Heart left ventricle (tissue), 16 donors: ENCODE measurements at places on chromosomes 5 and 9. TPM values are rescaled to one million over a fixed set of nuclear protein-coding genes. Genes with fewer than 3 reads are reported as not detected.

The RANBP3L gene
- polyA plus RNA-seq, result 0.14 TPM

DNA sequence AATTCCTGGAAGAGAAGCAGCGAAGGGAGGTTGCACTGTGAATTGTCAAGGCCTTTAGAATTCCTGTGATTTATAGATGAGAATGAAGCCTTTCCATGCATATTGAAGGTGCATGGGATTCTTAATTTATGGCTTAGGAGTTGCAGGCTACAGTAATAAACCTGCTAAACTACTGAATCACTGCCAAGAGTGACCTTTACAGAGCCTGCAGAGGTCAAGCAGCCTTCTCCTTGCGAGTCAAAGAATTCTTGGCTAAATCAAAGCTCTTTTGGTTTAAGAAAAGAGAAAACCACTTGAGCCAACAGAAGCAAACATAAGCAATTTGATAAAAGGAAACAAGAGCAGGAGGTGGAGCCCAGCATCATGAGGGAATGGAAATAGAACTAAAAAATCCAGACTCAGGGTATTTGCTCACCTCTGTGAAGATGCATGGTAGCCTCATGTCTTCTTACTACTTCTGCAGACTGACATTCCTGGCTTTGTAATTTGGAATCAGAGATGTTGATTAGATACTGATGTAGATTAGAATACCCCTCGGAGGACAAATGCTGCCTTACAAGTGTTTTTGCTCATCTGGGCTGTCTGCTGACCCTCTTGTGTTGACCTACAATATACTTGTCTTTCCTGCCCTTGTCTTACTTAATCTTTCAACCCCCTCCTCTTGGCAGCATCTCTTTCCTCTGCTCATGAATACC, 90.3 kb upstream of the IFNK start:
- no peak for DNase-seq

DNA sequence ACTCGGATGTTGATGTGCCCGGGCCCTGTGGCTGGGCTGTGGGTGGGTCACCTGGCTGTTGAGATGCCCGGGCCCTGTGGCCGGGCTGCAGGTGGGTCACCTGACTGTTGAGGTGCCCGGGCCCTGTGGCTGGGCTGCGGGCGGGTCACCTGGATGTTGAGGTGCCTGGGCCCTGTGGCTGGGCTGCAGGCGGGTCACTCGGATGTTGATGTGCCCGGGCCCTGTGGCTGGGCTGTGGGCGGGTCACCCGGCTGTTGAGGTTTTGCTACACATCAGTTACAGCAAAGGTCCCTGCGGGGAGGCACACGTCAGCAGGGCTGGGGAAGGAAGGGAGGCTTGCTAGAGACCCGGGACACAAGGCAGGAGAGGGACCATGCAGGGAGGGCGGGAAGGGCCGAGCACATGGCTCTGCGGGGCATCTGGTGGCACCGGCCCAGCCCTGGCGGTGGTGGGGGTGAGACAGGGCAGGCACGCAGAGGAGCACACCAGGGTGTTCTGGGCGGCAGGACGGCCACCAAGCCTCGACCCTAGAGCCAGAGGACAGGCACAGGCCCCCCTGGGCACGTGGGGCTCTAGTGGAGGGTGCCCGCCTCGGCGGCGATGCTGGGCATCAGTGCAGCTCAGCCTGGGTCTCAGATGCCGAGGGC, 35.4 kb downstream of the PNPLA7 start:
- no peak for DNase-seq

The MARCOL gene
- polyA plus RNA-seq, result not detected

- no peak for DNase-seq
Measured at GRCh38 chr5:8844847-8845246, 701.0 kb downstream of the SEMA5A start.

GRCh38 chr5:131316026-131316425, 52.2 kb downstream of the CDC42SE2 start:
- DNase-seq, result no peak

The ZNG1A gene
- polyA plus RNA-seq, result 15.0 TPM

The ACTBL2 gene
- not detected for polyA plus RNA-seq

DNA sequence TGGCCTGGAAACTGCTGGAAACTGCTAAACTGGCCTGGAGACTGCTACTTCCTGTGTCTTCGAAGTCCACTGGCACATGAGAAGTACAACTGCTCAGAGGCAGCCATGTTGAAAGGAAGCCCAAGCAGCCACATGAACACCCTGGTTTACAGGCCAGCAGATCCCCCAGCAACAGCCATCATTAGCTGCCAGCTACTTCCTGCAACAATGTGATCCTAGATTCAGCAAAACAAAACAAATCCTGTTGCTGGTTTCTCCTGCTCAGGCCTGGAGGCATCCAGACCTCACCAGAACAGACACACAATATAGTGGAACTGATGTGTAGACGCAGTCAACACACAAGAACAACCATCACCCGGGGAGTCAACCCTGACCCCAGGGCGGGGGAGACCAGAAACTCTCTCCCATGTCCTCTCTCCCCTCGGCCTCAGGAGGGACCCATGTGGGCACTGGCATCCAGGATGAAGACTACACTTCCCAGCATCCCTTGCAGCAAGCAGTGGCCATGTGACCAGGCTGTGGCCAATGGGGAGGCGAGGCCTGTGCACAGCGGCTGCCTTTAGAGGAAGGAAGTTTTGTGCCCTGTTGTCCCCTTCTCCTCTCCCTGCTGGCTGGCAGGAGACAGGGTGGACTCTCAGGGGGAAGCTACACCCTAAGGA, 9.2 kb upstream of the LCN15 start:
- no peak for DNase-seq

GRCh38 chr9:98899408-98900056, 44.2 kb upstream of the COL15A1 start:
- no peak for DNase-seq

DNA sequence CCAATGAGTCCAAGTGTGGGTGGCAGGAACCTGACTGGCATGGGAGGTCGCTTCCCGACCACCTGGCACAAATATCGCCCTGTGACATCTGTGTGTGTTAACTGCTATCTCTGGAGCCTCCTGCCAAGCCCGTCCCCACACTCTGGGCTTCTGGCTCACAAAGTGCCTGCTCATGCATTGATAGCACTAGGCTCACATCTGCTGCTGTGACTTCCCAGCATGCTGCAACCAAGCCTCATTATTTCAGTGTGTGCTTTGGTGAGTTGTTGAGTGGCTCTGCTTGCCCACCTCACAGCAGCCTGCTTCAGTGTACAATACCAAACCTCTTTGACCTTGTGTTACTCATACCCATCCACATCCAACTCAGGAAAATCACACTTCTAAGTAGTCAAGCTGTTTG, 139.8 kb downstream of the APBA1 start:
- no peak for DNase-seq

The AFAP1L1 gene
- polyA plus RNA-seq, result 49.5 TPM

DNA sequence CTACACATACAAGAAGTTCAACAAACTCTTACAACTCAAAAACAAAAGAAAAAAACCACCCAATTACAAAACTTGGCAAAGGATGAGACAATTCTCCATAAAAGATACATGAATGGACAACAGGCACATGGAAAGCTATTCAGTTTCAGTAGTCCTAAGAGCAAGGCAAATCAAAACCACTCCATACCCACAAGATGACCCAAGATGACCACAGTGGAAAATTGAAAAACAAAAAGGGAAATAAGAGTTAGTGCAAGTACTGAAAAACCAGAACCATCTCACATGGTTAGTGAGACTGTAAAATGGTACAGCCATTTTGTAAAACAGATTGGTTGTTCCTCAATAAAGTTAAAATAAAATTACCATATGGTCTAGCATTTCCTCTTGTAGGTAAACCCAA, 287.1 kb upstream of the CDH9 start:
- no peak for DNase-seq

GRCh38 chr5:64165500-64166200, at the start of gene RNF180:
TSS of gene RNF180 (plus strand) at chr5:64165843. CDS start at chr5:64200808, 34,965 bp downstream.
- DNase-seq, result peak; percentile 72

DNA sequence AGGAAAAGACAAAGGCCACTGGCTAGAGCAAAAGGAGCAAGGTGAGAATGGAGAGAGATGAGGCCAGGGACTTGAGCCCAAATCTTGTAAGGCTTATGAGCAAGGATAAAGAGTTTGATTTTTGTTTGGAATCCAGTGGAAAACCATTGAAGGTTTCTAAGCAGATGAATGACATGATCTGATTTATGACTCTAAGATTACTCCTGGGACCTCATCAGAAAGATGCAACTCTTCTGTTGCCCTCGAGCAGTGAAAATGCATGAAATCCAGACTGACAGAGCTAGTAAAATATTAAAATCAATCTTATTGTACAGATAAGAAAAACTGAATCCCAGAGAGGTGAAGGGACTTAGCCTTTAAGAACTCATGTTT, 677 bp downstream of the MFAP3 start:
- no peak for DNase-seq
